Nasal cavity respiratory epithelium epithelial cell of viscerocranial mucosa (primary cell): ENCODE measurements at places on chromosomes 1 and 21. TPM values are rescaled to one million over a fixed set of nuclear protein-coding genes. Genes with fewer than 3 reads are reported as not detected.

Gene MAP3K7CL
- 4.1 and 4.9 TPM in 2 replicates for total RNA-seq

Gene SMCP
- total RNA-seq: not detected in 2 replicates

Gene RUNX1
- 10.3 and 39.9 TPM in 2 replicates for total RNA-seq

Gene VTCN1
- total RNA-seq: under 0.01 and 12.9 TPM in 2 replicates

Gene C1orf174
- total RNA-seq: 36.9 and 55.0 TPM in 2 replicates

Gene BARHL2
- not detected in 2 replicates for total RNA-seq

Gene NAXE
- total RNA-seq: 68.5 and 102 TPM in 2 replicates

Gene DYNLT4
- total RNA-seq: 0.14 and 0.34 TPM in 2 replicates

Gene SDCCAG8
- 33.5 and 52.7 TPM in 2 replicates for total RNA-seq

Gene S1PR1
- total RNA-seq: 0.28 and 0.34 TPM in 2 replicates

Gene TMEM54
- total RNA-seq: 68.4 and 106 TPM in 2 replicates
